ENCODE measurements at places on chromosomes 12 and 14.

DNA sequence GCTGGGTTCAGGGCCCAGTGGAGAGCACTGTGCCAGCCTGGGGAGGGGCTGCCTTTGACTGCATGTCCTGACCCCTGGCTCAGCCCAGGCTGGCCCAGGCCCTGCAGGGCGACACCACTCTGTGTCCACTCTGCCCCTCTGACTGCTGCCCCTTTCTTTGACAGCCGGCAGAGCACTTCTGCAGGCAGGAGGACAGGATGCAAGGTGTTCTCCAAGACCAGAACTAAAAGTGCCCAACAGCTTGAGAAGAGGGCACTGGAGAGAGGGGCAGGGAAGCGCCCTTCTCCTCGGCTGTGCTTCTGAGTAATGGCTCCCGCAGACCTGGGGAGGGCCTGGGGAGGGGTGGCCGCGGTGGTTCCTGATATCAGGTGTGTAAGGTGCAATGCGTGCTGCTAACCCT, 72.7 kb downstream of the WDR20 start:
- no peak for DNase-seq

DNA sequence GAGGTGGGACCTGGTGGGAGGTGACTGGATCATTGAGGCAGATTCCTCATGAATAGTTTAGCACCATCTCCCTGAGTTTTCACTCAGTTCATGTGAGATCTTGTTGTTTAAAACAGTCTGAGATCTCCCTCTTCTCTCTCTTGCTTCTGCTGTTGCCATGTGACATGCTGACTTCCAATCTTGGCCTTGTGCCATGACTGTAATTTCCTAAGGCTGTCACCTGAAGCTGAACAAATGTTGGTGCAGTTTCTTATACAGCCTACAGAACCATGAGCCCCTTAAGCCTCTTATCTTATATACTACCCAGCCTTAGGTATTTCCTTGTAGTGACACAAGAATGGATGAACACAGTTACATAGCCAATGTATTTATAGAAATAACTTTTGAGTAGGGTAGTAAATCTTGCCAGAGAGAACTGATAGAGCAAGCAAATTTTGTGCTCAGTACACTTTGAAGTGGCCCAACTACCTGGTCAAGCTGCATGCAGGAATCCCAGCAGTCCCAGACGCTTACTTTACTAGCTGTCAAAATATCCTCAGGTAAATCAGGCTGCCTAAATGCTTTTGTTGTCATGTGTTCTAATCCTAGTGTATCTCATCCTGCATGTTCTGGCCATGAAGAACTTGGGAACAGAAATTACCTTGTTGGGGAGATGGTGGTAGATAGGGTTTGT, 445.6 kb upstream of the MIS18BP1 start:
- DNase-seq: no peak

- no peak for DNase-seq
These were observed 37.9 kb downstream of the CYP46A1 start for GRCh38 chr14:99721792-99722516.

DNA sequence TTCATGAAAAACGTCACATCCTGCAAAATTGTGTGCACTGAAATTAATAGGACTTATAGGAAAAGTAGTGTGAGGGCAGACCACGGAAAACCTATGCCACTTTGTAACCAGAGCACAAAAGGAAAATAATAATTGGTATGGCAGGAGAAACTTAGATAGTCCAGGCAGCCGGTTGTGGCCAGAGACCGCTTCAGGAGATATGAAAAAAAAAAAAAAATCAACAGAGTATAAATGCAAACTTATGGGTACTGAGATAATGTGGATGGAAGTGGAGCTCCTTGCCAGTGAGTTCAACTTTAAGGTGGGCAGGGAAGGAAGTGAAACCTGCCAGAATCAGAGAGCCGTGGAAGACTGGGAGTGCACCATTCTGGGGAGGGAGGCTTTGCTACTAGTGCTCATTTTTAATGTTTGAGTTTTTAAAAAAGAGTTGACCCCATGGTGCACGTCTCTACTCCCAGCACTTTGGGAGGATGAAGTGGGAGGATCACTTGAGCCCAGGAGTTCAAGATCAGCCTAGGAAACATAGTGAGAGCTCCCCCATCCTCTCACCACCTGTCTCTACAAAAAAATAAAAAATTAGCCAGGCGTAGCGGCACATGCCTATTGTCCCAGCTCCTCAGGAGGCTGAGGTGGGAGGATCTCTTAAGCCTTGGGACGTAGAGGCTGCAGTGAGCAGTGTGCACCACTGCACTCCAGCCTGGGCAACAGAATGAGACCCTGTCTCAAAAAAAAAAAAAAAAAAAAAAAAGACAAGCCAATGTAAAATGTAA, 34.3 kb upstream of the METAP2 start:
- DNase-seq: no peak

DNA sequence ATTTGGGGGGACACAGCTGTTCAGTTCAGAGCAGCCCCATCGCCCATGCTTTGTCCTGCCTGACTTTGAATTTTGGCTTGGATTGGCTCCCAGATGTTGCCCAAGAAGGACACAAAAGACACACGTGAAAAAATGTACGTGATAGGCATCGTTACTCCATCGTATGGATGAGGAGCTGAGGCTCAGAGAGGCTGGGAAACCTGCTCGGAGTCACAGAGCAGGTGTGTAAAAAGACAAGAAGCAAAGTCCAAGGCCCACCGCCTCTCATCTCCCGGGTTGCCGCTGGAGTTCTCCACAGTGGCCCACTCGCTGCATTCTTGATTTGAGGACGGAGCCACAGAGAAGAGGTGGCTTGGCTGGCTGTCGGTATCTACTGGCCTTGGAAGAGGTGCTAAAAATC, 41.0 kb upstream of the BEGAIN start:
- no peak for DNase-seq

GRCh38 chr12:107449891-107450290, 235.7 kb upstream of the PWP1 start:
- DNase-seq: no peak

GRCh38 chr12:50110127-50110761, 1.8 kb upstream of the COX14 start:
- no peak for DNase-seq

All from CD4-positive, alpha-beta T cell treated with Interferon alpha-2 for 1 hour (primary cell).